ENCODE measurements at places on chromosomes 2 and 18. TPM values are rescaled to one million over a fixed set of nuclear protein-coding genes. Genes with fewer than 3 reads are reported as not detected.

The ONECUT2 gene
- total RNA-seq, result 1.7 TPM

The LHCGR gene
- not detected for total RNA-seq

The SERPINB13 gene
- total RNA-seq, result not detected

GRCh38 chr2:238925281-238925680 is 77.4 kb downstream of the TWIST2 start:
- no peak for DNase-seq

DNA sequence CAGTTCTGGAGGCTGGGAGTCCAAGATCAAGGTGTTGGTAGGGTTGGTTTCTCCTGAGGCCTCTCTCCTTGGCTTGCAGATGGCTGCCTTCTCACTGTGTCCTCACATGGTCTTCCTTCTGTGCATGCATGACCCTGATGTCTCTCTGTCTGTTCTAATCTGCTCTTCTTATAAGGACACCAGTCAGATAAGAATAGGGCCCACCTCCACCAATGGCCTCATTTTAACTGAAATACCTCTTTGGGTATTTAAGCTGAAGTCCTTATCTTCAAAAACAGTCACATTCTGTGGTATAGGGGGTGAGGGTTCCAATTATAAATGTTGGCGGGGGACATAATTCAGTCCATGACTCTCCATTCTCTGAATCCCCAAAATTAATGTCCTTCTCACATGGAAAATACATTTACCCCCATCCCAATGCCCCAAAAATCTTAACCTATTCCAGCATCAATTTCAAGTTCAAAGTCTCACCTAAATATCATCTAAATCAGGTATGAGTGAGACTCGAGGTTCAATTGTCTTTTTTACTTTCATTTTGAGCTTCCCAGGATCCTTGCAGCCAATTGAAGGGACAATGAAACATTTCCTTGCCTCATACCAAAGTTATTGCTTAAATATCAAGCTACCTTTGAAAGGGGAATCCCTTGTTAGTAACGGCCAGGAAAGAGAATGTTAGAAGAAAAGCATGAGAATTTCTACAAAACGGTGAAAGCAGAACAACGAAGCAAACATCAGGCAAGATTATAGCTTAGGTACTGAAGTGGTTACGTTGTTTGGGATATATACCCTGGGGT is 20.6 kb upstream of the CNOT11 start:
- no peak for DNase-seq

The RETSAT gene
- 55.3 TPM for total RNA-seq

DNA sequence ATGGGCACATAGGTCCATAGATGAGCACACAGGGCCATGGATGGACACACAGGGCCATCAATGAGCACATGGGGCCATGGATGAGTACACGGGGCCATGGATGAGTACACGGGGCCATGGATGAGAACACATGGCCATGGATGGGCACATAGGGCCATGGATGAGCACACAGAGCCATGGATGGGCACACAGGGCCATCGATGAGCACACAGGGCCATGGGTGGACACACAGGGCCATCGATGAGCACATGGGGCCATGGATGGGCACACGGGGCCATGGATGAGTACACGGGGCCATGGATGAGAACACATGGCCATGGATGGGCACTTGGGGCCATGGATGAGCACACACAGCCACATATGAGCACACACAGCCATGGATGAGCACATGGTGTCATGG is 192.6 kb upstream of the HDAC4 start:
- no peak for DNase-seq

The CABYR gene
- 5.3 TPM for total RNA-seq

The TMEM169 gene
- 1.8 TPM for total RNA-seq

DNA sequence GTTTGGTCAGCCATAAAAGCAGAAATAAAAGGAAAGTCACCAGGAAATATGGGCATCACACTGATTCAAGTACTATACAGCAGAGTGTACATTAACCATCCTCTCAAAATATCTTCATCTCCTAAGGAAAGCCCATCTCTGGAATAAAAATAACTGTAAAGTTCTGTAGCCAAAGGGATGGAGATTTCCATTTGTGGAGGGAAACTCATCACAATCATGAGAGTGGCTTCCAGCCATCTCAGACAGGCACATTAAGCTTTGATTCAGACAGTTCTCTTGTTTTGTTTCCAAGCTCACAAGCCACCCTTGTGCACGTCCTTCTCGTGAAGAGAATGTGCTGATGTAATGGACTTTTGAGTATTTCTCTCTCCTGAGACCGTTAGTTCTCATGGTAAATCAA is 695.5 kb downstream of the LRRTM4 start:
- no peak for DNase-seq

DNA sequence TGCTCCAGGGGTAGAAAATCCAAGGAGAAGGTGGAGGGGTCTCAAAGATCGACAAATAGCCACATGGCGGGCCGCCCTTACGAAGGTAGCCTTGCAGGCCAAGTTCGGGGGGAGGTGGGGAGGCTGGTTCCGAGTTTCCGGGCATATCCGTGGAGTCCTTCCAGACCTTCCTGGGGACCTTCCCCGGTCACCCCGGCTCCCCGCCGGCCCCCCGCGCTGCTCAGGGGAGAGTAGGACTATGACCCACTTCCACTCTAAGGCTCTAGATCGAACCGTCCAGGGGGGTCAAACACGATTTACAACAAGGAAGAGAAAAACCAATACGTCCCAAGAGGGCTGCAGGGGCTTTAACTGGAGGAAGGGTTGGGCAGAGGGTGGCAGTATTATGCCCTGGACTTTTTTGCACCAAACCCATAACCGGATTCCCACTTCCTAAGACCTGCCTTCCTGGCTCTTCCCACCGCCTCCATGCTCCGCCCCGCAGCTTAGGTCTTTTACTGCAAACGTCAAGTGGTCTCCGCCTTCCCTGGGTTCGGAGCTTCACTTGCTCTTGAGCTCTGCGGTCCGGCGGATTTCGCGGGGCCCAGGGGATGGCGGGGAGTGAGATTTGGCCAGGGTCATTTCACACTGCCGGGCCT is 779 bp upstream of the LYPD6 start:
- peak; percentile 82 for DNase-seq

DNA sequence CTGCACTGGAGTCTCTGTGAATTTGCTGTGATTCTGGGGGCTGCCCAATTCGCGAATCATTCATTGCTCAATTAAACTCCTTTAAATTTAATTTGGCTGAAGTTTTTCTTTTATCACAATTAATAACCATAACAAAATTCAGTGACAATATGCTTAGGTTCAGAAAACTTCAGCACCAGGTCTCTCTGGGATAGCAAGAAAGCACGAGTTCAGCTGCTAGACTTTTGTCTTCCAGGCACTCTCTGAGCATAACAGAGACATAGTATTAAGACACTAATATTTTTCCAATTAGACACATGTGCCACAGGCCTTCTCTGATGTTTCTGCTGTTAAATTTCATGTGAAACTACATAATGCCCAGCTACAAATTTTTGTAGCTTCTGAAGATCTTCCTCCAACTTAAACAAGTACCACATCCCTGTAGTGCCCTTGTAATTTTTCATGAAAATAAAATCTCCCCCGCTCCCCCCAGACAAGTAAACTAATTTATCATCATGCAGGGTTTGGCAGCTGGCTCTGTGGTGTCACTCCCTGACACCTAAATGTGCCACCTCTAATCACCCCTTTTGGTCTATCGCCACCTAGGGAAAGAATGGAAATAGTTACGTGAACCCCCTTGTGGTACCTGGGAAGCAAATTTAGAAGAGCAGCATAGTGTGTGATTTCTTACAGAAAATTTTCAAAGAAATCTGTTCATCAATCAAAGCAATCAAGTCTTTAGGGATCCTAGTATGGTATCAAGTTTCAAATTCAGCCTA is 94.1 kb downstream of the CSRNP3 start:
- DNase-seq, result no peak

- peak; percentile 62 for DNase-seq
Observed at GRCh38 chr2:236352761-236353593, 88.8 kb upstream of the ASB18 start.

The DIPK1C gene
- total RNA-seq, result 0.40 TPM

All from hepatocyte (in vitro differentiated cells).